Lung microvascular endothelial cell (primary cell): ENCODE measurements at places on chromosomes 2 and 18. TPM values are rescaled to one million over a fixed set of nuclear protein-coding genes. Genes with fewer than 3 reads are reported as not detected.

- peak; percentile 32 for DNase-seq
Measured at GRCh38 chr2:37143974-37144373, 12.8 kb downstream of the EIF2AK2 start.

GRCh38 chr2:236856848-236857235 lies 228.8 kb upstream of the COPS8 start:
- DNase-seq: no peak

DNA sequence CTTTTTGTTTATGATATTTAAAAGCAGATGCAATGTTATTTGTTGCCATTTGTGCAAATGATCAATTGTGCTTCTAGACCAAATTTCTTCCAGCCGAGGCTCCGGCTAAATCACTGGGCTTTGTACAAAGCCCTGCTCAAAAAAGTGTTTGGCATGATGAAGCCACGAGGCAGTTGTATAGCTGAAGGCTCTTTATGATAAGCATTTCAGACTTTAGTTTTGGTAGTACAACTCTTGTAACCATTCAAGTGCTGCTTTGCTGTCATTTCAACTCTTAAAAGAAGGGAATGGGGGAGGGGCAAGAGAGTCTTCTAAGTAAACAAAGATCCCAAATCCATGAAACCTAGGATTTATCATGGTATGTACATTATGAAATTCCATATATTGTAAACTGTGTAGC lies 3.3 kb upstream of the ZNF532 start:
- DNase-seq: no peak

- no peak for DNase-seq
Measured at GRCh38 chr2:108916122-108916795, 72.8 kb downstream of the EDAR start.

DNA sequence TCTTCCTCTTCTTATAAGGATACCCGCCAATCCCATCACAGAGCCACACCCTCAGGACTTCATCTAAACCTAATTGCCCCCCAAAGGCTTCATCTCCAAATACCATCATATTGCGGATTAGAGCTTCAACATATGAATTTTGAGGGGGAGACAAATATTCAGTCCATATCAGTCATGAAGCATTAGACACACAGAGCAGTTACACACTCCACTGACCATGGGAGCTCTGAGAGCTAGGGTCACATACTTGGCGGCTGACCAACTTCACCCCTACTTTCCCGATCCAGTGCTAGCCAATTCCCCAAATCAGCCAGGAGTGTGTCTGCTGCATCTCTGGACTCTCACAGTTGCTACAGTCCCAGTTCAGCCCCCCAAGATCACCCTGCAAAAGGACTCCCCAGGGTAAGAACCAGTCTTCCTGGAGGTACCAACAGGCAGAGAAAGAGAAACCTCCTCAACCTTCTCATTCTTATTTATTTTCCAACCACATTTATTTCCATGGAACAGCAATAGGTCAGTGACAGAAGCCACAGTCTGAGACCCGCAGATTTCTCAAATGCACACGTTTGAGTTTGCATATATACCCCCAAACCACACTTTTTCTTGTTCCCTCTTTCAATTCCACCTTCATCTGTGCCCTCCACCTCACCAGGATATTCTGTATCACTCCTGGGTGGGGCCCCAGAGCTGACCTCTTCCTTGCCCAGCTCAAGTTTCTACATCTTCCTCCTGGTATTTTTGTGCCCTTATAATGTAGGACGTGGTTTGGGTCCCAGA lies 33.3 kb downstream of the SPP2 start:
- no peak for DNase-seq

DNA sequence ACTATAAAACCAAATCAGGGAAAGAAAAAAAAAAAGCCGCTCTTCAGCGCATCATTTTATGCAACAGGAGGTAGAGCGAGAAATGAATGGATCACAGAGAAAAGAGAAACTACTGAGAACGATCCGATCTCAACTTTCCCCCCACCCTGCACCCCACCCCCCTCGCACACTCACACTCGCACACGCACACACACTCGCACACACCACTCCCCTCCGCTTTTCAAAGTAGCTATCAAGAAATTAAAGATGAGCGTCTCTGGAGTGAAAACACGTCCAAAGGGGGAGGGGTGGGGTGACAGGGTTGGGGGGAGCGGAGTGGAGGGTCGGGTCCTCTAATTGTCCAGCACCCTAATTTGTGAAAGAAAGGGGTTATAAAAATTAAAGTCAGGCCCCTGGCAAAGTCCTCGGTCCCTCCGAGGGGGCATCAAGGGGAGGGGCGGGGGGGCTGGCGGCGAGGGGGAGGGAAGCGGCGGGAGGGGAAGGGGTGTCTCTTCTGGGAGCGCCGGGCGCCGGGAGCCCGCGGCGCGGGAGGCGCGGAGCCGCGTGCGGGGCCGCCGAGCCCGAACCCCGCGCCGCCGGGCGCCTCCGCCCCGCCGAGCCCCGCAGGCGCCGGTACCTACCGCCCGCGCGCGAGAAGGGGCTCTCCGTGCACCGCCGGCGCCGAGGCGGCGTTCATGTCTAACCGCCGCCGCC lies 428 bp downstream of the TCF4 start:
- peak; percentile 74 for DNase-seq

DNA sequence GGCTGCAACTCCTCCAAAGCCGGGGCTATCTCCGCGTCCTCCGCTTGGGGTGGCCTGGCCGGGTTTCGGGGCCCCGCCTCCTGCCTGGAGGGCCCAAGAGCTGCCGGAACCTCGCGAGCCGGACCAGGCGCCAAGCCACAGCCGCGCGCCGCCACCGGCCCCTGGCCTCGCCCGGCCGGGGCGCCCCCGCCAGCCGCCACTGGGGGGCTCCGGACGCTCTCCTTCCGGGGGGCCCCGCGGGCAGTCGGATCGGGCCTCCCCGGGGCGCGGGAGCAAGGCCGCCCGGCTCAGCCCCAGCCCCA lies 17.4 kb upstream of the HAAO start:
- DNase-seq: peak; percentile 80

DNA sequence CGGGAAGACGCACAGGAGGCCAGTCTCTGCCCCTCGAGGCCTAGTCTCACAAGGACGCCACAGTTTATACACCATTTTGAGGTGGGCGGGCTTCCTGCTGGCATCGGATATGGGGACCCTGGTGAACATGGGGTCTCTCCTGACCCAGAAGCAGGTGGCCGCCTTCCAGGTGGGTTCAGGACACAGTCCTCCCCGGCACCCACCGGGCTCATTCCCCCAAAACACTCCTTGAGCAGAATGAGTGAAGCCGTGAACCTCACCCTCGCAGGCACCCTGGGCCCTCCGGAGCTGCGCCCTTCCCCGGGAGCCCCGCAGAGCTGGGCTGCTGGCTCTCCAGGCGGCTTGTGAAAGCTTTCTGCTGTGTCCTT lies 6.5 kb downstream of the NFATC1 start:
- no peak for DNase-seq

The SERPINB11 gene
- total RNA-seq: not detected in 2 replicates

DNA sequence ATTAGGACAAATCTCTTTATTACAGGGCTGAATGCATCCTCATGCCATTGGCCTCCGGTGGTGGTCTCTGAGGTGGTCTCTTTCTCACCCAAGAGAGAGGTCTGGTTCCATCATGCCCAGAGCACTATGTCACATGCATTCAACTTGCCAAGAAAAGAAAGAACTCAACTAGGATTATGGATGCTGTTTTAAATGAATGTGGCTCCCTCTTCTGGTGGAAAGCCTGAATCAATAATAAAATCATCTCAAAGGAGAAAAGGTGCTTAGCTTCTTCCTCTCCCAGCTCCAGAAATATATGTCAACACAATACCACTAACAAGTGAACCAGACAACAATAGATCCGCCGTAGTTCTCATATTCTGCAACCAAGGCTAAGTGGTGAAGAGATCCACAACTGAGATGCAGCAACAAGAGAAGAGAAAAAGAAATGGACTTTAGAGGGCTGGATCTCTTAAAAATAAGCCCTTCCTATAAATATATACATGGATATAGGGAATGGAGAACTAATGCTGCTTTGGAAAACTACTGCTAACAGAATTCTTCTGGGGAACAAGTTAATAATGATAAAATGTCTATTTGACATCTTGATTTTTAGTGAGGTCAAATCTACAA lies 396.8 kb downstream of the NCKAP5 start:
- DNase-seq: peak; percentile 62

DNA sequence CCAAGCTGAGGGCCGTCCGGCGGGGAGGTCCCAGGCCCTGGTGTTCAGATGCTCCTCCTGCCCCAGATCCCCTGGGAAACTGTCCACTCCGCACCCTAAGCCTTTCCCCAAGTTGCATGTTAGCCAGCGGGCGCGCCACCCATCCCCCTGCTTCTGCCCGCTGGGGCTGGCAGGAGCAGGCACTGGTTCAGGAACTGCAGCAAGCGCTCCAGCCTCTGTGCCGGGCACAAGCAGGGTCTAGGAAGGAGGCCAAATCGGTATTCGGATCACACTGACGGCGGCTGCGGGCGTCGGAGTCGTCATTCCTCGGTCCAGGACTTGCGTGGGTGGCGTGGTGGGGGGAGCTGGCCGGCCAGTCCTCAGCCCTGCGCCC lies 53.7 kb downstream of the FAM168B start:
- DNase-seq: no peak

GRCh38 chr2:157743051-157743450 lies 114.4 kb upstream of the ACVR1C start:
- no peak for DNase-seq

DNA sequence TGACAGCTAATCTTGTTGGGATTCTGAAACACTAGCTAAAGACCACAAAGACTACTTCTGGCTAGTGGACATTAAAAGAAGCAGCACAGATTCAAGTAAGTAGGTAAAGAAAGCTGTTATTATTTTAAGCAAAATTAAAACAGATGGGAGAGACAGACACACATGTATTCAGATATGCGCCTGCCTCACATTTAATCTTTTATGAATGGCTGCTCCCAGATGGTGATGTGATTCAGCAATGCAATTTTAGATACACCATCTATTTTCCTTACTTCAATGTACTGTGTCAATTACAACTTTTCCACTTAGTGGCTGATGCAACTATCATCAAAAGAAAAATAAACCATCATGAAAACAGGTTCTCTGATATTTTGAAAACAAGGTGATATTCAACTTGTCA lies 133.0 kb upstream of the PGAP1 start:
- no peak for DNase-seq

The SCYGR1 gene
- not detected in 2 replicates for total RNA-seq
